ENCODE measurements at places on chromosomes 2 and 18.

GRCh38 chr2:29644949-29645348 lies 276.4 kb downstream of the ALK start:
- DNase-seq = no peak

DNA sequence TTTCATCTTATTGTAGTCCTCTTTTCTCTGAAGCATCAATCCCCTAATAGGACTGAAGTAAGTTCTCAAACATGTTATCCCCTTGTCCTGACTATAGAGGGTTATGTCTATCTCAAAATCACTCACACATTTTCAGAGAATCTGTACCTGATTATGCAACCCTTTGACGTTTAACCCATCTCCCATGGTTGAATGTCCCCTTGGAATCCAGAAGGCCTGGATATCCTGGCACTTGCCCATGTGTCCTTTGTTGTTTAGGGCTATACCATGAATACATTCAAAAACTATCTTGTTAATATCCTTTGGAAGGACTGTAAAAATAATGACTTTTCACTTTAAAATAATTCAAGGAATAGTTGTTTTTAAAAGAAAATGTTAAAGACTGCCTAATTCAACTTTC lies 66.3 kb upstream of the PSMD14 start:
- no peak for DNase-seq

- DNase-seq = no peak
Measured at GRCh38 chr2:8061219-8061618, 620.6 kb upstream of the ID2 start.

DNA sequence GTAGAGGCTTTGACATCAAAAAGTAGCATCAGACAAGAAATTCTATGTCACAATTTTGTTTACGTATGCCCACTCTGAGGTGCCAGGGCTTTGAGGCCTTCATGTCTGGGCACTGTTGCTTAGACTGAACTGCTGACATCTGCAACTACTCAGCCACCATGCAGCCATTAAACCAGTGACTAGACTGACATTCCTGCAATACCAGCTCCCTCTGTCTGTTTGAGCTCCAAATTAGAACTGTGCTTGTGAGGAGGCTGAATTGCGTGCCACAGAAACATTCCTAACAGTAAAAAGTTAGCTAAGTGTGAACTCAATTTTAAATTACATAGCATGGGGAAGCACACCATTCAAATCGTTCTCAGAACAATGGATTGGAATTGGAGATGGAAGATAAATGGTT lies 163.2 kb downstream of the INSIG2 start:
- DNase-seq = no peak

- no peak for DNase-seq
Measured at GRCh38 chr2:29166242-29167039, 51.2 kb downstream of the CLIP4 start.

GRCh38 chr2:17146358-17146757 lies 371.9 kb downstream of the RAD51AP2 start:
- no peak for DNase-seq

GRCh38 chr2:216588861-216589710 lies 44.1 kb upstream of the IGFBP2 start:
- DNase-seq = no peak

- no peak for DNase-seq
Measured at GRCh38 chr2:53111004-53111403, 656.6 kb upstream of the CHAC2 start.

GRCh38 chr2:230742781-230743180 lies 30.1 kb downstream of the CAB39 start:
- DNase-seq = no peak

GRCh38 chr2:32136097-32136496 lies 29.6 kb upstream of the SLC30A6 start:
- no peak for DNase-seq

GRCh38 chr2:11237122-11237521 lies 81.9 kb downstream of the SLC66A3 start:
- DNase-seq = no peak

DNA sequence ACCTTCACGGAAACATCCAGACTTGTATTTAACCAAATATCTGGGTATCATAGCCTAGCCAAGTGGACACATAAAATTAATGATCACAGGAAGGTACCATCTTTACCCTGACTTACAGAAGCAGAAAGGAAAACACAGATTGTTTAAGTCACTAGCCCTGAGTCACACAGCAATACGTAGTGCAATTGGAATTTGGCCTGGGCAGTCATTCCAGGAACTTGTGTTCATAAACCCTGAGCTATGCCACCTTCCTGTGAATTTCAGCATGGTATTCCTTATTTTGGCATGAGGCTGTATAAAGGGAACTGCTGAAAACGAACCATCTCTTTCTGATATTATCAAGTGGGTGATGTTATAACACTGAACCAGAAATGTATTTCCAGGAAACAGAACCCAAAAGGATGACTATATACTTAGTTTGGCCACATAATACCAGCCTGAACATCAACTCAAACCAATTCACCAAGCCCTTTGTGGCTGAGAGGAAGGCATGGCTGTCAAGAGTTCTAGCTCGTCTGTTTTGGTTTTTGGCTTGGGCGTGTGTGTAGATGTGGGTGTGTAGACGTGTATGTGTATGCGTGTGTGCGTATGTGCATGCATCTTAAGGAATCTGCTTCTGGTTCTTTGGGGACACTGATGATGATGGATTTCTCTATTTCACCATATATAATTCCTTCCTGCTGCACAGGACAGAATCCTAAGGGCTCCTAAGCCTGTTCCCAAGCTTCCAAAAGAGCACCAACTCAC lies 533.4 kb upstream of the ID2 start:
- DNase-seq = no peak

- no peak for DNase-seq
Measured at GRCh38 chr2:124353656-124354055, 328.6 kb downstream of the CNTNAP5 start.

- DNase-seq = no peak
Measured at GRCh38 chr2:241258505-241259280, 56.8 kb downstream of the HDLBP start.

- DNase-seq = no peak
Measured at GRCh38 chr2:201276511-201276910, 16.2 kb downstream of the CASP8 start.

GRCh38 chr2:160387558-160388262 lies 105.9 kb downstream of the RBMS1 start:
- DNase-seq = no peak

DNA sequence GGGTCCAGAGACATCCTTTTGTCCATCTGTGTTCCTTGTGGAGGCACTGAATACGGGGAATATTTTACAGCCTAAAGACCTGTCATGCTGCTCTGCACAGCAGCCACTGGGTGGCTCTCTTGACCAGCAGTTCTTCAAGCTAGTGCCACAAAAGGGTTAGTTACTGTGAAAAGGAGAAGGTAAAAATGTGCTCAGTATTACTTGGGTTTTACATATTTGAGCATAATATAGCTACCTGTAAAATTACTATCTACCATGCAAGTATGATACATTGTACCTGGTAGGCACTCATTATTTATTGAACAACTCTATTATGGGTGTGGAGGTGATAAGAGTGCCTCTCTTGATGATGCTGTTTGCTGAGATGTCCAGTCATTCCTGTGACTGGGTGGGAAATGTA lies 23.6 kb downstream of the FZD5 start:
- no peak for DNase-seq

- DNase-seq = no peak
Measured at GRCh38 chr2:237403024-237403882, 10.7 kb downstream of the COL6A3 start.

DNA sequence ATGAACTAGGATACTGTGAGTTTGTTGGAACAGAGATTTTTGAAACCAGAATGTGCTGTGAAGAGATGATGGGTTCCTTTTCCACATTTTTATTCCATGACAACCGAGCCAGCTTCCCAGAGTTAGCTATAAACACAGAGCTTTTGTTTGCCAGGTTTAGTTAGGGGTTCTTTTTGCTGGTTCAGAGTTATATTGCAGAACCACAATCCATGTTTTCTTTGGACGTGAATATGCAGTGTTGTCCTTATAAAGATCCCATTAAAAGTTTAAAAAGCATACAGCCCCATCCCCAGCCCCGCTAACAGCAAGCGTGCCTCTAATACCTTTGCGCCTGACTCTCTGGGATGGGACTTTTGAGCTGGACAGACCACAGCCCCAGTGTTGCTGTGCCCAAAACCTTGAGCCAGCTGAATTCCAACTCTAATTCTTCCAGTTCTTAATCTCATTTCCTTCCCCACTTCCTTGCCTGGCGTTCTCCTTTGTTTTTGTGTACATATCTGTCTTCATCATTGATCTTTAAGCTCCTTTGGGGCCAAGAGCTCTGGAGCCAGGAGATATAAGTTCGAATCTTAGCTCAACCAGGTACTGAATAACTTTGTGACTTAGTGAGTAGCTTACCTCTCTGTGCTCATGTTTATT lies 72.3 kb downstream of the SPATS2L start:
- no peak for DNase-seq

GRCh38 chr2:138323382-138324067 lies 178.0 kb upstream of the SPOPL start:
- no peak for DNase-seq

GRCh38 chr18:6015364-6015763 lies 120.0 kb upstream of the TMEM200C start:
- no peak for DNase-seq

DNA sequence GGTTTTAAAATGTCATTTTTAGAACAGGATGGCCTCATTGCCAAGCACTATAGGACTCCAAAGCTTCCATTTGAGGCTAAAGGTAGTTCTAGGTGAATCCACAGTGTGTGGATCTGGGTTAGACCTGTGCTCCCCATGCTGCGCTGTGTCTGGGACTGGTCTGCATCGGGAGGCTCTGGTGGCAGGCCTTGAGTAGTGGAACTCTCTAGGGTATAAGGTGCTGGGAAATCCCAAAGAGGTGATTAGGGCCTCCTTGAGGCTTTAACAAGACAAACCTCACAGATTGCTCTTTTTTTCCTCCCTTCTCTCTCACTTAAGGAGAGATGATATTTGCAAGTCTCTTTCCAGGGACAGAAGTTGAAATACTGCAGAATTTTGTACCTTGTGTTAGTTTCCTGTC lies 9.3 kb downstream of the SEC11C start:
- DNase-seq = no peak
